ENCODE measurements at places on chromosomes 1 and 21.

DNA sequence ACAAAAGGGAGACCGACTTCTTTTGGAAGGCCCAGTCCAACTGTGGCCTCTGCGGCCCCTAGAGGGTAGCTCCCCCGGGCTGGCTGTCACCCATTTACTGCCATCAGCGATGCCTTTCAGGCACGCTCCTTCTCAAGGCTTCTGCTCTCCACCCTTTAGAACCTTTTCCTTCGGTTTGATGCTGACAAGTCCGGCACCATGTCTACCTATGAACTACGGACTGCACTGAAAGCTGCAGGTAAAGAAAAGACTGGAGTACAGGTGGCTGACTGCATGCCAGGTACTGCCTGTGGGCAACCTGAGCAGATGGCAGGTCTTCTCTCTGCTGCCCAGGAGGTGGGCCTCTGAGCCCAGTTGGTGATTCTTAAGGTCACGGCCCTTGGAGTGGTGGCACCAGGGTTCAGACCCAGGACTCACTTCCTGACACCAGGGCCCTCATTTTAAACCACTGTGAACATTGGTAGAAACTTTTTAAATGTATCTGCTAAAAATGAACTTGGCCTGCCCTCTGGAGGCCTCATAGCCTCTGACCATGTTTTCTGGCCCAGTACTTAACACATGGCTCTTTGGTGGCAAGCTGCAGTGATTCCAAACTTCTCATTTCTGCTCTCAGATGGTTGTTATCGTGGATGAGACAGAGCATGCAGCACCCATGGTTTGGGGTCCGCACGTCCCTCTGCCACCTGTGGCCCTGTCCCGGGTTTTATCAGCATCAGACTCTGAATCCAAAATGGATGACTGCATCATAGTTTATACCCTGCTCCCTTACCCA, 45.7 kb downstream of the CAPN9 start:
- no peak for DNase-seq

GRCh38 chr1:110477041-110477440, 26.1 kb downstream of the PROK1 start:
- no peak for DNase-seq

DNA sequence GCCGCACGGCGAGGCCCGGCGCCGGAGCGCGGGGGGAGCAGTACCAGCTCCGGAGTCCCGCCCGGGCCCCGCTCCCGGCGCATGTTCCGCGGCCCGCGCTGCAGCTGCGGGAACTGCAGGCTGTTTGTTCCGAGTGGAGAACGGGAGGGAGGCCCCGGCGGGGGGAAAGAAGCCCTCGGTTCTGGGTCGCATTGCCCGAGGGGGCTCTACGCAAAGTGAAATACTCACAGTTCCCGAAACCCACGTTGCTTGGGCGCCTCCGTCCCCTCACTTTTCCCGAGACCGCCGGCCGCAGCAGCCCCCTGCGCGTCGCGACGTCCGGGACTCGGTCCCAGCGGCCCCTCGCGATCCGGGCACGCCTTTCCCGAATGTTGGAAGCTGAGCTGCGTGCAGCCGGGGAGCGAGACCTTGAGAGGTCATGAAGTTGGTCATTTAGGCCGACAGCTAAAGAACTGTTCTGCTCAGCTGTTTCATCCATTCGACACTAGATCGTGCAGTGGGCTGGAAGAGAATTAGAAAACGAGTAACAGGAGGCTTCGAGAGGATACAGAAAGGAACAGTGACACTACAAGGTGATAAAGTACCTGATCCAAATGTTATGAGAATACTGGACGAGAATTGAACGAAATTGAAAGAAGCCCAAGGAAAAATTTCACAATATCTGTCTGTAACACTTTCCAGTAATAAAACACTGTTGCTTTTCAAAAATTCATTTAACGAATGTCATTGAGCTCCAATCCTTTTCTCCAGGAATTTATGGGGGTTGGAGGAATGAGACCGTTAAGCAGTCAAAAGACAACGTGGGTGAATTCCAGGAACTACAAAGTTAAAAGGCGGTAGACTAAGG, 657 bp upstream of the LIN9 start:
- DNase-seq, result no peak

- peak; percentile 70 for DNase-seq
Observed at GRCh38 chr1:154186177-154186576, 5.7 kb downstream of the TPM3 start.

DNA sequence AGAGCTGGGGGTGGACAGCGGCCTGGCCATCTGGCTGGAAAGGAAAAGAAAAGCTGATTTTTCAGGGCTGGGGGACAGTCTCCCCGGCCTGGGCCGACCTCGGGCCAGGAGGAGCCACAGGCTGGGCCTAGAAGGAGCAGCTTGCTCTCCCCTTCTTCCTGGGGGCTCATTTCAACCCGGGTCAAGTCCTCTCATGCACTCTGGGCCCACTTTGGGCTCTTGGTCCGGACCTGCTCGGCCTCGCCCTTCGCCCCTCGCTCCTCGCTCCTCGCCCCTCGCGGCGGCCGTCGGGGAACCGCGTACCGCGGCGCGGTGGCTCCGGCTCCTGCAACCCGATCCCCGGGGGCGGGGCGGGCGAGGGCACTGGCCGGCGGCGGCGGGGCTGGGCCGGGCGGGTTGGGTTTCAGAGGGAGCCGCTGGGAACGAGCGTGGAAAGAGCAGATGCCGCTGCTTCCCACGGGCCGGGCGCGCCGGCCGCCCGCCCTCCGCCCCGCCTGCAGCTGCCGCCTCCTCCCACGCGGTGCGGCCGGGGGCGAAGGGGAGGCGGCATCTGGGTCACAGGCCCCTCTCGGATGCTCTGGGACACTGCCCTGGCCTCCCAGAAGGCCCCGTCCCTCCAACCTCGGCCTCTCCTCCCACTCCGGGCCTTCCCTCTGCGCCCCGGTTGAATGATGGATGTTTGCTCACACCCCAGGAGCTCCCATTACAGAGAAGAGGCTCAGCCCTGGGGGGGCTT, 6.6 kb downstream of the HEYL start:
- peak; percentile 39 for DNase-seq

DNA sequence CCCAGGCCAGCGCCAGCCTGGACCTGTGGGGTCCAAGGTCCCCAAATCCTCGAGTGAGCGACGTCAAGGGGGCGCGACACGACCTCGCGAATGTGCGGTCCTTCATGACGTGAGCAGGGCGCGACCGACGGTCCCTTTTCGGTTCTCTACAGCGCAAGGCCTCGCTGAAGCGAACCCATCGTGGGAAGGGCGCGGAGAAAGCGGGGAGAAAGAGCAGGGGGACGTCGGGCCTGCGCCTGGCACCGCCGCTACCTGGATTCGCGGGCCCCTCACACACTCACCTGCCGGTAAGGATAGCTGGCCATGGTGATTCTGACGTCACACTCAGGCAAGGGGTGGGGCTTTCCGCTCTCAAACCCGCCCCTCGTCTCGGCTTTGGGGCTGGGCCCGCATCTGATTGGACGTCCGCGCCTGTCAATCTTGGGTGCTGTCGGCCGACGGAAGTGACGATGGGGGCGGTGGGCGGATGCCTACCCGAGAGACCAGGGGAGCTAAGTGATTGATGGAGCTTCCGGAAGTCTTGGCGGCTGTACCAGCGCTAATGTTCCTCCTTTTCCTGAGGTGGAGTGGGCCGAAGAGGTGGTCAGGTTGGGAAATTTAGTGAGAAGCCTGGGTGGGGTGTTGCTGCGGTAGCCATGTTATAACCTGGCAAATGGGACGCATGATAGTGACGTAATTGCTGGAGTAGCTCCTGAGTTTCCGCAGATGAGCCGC, at the start of gene PEF1:
PEF1 (minus strand) TSS at position 317 of the 714 bp plus-strand sequence; CDS start at position 305, 12 bp downstream.
- peak; percentile 96 for DNase-seq

DNA sequence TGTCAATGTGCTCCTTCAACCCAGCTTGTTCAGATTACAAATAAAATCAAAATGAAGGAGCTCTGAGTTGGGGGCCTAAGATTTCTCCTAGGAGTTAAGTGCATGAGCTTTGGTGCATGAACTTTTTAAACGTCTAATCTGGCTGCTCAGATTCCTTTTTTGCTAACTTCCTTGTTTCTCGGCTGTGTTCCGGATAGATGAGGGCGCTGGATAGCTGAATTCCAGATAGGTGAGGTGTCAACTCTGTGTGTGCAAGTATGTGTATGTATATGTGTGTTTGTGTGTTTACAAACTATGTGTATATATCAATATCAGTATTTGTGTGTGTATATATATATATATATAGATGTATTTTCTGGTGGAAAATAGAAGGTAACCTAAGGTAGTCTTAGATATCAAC, 37.5 kb upstream of the RCAN3 start:
- no peak for DNase-seq

DNA sequence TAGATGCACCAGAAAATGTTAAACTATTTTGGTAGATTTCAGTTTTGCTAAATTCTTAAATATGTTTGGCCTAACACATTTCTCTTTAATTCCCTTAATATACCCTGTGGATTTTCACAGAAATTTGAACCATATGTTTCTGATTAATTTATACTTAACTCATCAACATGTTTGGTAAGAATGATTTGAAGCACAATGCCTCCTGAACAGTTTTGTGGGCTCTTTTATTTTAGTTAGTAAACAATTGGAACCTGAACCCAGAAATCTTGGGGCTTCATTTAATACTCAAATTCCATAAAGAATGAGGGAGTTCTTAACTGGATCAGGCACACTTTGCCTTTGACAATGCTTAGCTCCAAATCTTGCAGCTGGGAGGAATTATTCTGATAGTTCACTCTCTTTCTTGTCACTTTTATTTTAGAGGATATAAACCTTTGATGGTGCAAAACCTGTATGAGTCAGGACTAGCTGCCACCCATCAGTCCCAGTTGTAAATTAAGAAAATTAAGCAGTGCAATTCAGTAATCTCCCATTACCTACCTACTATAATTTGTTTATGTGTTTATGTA, 24.6 kb upstream of the LYPLAL1 start:
- DNase-seq, result no peak

- no peak for DNase-seq
Observed at GRCh38 chr1:12480041-12480440, 138.0 kb downstream of the DHRS3 start.

GRCh38 chr21:42426424-42426823, 22.7 kb downstream of the UBASH3A start:
- no peak for DNase-seq

- no peak for DNase-seq
Observed at GRCh38 chr1:223711173-223711572, 1.2 kb upstream of the CAPN2 start.

DNA sequence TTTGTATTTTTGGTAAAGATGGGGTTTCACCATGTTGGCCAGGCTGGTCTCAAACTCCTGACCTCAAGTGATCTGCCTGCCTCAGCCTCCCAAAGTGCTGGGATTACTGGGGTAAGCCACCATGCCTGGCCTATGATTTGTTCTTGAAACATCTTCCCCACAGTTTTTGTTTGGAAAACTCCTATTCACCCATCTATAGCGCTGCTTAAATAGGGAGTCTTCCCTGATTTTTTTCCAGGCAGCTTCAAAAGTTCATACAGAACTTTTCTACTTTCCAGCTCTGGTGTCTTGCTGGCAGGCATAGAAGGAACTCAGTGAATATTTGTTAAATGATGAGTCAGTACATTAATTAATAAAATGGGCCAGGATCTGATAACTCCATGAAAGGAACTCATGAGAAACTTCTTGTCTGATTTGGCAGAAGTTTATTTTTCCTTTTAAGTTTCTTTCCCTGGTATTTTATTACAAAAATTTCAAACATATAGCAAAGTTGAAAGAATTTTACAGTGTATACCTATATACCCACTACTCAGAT, 33.0 kb upstream of the TTC22 start:
- DNase-seq, result no peak

GRCh38 chr1:210915890-210916507, 217.9 kb downstream of the KCNH1 start:
- no peak for DNase-seq

GRCh38 chr1:65066766-65067490, 81.1 kb upstream of the AK4 start:
- DNase-seq, result peak; percentile 97

DNA sequence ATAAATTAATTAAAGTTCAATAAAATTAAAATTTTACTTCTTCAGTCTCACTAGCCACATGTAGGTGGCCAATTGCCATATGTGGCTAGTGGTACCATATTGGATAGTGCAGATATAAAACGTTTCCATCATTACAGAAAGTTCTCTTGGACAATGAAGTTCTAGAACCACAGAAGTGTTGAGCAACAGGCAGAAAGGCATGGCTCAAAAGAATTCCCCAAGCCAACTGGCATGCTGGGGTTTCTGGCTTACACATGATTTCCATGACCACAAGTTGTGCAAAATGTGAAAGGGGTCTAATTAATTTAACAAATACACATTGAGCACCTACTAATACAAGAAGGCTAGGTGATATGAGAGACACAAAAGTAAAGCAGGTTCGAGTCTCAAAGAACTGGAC, 72.2 kb upstream of the CDC42BPA start:
- no peak for DNase-seq

DNA sequence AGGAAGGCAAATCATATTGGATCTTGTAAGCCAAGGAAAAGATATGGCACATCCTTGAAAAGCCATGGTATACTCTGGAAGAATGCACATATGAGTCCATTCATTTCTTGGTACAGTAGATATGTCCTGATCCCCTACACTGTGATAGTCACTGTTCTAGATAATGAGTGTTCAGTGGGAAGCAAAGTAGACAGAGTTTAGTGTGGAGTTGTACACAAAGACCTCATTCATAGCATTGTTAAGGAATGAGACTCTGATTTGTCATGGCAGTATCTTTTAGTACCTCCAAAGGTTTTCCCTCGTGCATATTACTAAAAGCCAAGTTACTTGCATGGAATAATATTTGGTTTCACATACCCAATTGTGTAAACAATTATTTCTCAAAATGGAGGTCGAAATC, 204.7 kb downstream of the NFIA start:
- DNase-seq, result no peak

GRCh38 chr21:36127250-36127904, 7.5 kb upstream of the CBR3 start:
- no peak for DNase-seq

DNA sequence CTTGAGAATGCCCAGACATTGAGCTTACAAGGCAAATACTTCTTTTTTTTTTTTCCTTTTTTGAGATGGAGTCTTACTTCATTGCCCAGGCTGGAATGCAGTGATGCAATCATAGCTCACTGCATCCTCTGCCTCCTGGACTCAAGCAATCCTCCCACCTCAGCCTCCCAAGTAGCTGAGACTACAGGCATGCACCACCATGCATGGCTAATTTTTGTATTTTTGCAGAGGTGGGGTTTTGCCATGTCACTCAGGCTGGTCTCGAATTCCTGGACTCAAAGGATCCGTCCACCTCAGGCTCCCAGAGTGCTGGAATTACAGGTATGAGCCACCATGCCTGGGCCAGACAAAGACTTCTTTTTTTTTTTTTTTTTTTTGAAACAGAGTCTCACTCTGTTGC, 79.1 kb downstream of the NUP210L start:
- DNase-seq, result no peak

DNA sequence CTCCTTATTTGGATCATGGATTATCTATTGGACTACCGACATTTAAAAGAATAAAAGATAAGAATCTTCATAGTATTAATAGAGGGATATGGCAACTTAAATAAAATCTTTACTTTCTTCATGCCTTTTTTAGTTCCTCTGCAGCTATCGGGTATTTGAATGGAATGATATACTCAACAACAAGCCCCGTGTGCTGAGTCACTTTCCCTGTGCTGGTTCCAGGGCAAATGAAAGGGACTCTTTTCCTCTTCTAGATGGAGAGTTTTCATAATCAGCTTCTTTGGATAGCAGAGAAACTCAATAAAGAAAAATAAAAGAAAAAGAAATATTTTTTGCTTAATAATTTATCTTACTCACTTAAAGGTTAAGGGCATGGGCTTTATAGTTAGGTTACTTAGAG, 213.7 kb downstream of the LRRC40 start:
- no peak for DNase-seq

- DNase-seq, result no peak
Observed at GRCh38 chr1:172085317-172085716, 244.0 kb downstream of the DNM3 start.

- no peak for DNase-seq
Observed at GRCh38 chr1:210747890-210748289, 386.1 kb downstream of the KCNH1 start.

Data from upper lobe of left lung (tissue), 6 donors.